Effector memory CD4-positive, alpha-beta T cell (primary cell): ENCODE measurements at places on chromosomes 6 and 20.

DNA sequence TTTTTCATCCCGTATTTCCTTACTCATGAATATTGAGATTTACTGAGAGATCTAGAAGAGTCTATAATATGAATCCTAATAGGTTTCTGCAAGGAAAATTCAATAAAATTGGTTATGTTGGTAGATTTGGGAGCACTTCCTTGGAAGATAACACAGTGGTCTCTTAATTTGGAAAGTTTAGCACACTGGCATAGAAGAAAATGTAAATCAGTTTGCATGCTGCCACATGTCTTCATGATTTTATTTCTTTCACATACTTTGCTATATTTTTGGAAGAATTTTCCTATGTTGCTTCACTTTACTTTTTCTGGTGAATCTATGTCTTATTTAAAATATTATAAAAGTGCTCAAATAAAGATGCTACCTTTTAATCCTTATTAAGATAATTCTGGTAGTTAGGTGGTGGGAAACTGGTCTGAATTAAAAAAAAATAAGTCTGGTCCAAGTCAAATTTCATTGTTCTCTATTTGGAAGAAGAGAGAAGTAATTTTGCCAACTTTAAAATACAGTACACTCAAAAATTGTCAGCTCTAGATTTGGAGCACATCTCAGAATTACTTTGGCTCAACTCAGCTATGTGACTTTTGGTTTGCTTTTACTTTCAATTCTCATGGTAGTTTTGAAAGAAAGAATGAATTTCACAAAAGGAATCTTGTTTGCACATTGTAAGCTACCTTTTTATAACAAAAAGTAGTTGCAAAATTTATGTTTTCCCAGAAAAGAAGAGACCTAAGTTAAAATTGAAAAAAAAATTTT lies 197.3 kb downstream of the CENPW start:
- DNase-seq: no peak

DNA sequence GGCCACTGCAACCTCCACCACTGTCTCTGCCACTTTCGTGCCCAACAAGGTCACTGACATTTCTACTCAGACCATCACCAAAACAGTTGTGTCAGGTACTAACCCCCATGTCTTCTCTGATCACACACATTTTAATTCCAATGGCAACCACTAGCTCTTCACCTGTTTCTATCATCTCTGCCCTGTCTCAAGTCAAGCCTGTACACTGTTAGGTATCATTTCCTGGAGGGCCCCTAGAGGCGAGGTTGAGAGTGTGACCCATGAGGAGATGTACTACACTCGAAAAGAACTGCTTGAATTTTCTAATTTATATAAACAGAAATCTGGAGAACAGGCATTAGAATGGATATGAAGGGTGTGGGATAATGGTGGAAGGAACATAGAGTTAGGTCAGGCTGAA lies 17.4 kb upstream of the MUC21 start:
- DNase-seq: no peak

DNA sequence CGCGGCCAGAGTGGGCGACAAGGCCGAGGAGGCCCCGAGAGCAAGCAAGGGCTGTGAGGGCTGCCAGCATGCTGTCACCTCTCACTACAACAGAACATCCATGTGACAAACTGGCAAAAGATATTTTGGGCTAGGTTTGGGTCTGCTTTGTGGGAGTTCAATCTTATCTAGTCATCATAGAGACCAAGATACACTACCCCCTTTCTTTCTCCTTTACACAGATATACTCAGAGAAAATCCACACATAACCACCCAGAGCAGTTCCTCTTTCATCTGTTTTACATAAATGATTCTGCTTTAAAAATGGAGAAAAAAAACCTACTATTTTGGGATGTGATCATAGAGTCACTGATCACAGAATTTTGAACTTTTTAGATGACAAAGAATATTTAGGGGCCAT lies 16.8 kb downstream of the SOX4 start:
- no peak for DNase-seq

GRCh38 chr20:5835871-5836270 lies 85.7 kb downstream of the SHLD1 start:
- DNase-seq: no peak

DNA sequence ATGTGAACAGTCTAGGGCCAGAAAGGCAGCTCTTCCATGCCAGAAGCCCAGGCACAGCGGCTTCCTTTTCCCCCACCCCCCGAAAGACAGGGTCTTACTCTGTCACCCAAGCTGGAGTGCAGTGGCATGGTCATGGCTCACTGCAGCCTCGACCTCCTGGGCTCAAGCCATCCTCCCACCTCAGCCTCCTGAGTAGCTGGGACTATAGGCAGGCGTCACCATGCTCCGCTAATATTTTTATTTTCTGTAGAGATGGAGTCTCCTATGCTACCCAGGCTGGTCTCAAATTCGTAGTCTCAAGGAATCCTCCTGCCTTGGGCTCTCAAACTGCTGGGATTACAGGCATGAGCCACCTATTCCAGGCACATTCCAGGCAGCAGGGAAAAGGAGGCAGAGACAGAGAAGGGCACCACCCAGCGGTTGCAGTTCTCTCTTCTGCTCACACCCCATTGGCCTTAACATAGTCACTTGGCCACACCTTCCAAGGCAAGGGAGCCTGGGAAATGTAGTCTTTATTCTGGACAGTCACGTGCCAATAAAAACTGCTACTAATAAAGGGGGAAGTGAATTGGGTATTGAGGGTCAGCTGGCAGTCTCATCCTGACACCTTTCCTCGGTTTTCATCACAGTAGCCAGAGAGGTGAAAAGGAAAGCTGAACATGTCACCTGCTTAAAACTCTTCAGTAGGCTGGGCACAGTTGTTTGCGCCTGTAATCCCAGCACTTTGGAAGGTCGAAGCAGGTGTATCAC lies 205.9 kb downstream of the ZMYND8 start:
- no peak for DNase-seq

DNA sequence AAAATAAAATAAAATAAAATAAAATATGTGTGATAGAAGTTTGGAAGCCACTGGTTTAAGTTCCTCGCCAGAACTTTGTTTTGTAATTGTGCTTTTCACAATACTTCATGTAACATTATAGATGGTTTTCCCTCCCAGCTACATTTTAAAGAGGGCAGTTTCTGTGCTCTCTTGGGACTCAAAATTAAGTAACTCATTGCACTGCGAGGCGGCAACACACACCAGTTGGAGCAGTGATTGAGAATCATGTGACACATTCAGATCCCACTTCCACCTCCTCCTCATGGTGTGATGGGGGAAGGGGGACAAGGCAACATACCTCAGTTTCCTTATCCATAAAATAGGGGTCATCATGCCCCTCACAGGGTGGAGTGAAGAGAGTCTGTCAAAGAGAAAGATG lies 7.5 kb downstream of the C2 start:
- no peak for DNase-seq

- DNase-seq: no peak
Observed at GRCh38 chr6:165599596-165600487, 63.2 kb downstream of the PDE10A start.

GRCh38 chr20:24450624-24451376 lies 18.6 kb upstream of the SYNDIG1 start:
- no peak for DNase-seq

DNA sequence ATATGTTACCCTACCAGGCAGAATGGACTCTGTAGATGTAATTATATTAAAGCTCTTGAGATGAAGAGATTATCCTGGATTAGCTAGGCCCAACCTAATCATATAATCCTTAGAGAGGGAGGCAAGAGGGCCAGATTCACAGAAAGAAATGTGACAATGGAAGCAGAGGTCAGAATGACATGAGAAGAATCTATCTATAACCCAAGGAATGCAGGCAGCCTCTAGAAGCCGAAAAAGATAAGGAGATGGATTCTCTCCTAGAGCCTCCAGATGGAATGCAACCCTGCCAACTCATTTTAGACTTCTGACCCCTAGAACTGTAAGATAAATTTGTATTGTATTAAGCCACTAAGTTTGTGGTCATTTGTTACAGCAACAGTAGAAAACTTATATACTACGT lies 12.3 kb downstream of the PXT1 start:
- no peak for DNase-seq

DNA sequence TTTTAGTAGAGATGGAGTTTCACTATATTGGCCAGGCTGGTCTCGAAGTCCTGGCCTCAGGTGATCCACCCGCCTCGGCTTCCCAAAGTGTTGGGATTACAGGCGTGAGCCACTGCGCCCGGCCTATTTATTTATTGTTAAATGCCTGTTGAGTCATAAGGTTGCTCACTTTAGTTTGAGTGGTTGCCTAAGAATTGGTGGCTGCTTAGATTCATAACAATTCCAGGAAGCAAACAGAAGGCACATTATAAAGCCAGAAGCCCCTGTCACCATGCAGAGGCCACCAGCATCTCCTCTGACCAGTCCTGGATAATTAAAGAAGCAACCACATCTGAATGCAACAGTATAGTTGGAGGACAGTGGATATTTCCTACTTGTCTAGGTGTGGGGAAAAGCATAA lies 24.0 kb upstream of the ARMH2 start:
- no peak for DNase-seq

DNA sequence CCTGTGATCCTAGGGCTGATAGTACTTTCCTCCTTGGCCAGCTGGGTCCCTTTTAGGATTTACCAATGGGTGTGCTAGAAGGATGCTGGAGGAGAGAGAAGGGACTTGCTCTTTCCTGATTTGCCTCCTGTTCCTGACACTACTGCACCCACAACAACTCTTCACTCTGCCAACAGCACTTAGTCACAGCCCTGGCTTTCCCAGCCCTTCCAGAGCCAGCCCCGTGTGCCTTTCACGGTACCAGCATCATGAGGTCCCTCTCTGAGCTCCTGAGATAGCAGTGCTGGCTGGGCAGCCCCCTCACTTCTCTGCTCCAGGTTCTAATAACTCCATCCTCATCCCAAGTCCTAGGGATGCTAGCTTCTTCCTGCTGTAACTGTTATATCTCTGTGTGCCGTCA lies 80.9 kb downstream of the DNAH8 start:
- DNase-seq: no peak

- DNase-seq: no peak
Observed at GRCh38 chr6:137181891-137182653, 8.6 kb upstream of the IL22RA2 start.

DNA sequence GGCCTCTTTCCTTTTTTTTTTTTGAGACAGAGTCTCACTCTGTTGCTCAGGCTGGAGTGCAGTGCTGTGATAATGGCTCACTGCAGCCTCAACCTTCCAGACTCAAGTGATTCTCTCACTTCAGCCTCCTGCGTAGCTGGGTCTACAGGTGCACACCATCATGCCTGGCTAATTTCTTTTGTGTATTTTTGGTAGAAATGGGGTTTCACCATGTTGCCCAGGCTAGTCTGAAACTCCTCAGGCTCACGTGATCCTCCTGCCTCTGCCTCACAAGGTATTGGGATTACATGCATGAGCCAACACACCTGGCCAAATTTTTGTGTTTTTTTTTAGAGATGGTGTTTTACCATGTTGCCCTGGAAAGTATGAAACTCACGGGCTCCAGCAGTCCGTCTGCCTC lies 29.3 kb downstream of the SRC start:
- no peak for DNase-seq

DNA sequence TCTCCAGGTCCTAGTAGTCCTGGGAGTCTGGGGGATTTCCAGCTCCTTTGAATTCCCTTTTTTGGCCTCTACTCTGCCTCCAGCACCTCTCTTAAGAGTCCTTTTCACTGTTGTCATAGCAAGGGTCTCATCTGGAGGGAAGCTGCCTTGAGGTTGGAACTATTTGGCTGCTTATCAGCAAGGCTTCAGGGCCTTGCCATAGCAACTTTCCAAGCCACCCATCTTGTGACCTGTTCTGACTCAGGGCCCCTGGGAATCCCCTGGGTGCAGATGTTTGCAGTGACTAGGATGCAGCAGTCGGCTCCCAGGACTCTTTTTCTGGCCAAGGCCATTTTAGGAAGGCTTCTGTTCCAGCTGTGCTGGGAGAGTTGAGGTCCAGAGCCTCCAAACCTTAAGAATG lies 12.4 kb downstream of the PKIG start:
- no peak for DNase-seq

DNA sequence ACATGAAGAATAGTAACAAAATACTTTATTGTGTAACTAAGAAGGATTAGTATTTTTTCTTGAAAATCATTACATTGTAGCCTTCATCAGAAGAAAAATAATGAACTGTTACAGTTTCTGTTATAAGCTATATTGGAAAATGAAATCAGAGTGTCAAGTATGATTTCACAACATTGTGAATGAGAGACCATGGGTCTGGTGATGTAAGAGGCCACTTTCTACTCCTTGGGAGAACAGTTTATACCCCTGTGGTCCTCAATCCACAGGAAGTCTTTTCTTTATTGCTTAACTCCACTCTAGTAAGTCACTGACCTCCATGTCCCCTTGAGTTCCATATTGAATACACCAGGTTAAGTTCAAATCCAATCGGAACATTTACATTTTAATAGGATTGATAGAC lies 218.7 kb upstream of the FERMT1 start:
- no peak for DNase-seq

DNA sequence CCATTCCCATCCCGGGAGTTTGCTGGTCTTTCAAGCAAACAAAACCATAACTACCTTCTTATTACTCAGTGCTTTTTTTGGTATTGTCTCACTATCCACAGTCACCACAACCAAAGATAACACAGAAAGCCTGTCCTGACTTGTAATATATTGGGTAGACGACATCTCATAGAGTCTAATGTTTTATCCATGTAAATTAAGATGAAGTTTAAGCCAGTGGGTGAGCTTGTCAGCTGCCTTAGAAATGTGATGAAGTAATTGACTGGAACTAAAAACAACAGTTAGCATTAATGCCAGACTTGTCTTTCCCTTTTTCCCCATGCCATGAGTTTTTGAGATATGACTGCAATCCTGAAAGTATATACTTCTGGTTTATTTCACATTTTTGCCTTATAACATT lies 282.7 kb upstream of the PRDM1 start:
- DNase-seq: no peak

GRCh38 chr6:136701045-136701444 lies 91.2 kb downstream of the MAP3K5 start:
- DNase-seq: no peak

DNA sequence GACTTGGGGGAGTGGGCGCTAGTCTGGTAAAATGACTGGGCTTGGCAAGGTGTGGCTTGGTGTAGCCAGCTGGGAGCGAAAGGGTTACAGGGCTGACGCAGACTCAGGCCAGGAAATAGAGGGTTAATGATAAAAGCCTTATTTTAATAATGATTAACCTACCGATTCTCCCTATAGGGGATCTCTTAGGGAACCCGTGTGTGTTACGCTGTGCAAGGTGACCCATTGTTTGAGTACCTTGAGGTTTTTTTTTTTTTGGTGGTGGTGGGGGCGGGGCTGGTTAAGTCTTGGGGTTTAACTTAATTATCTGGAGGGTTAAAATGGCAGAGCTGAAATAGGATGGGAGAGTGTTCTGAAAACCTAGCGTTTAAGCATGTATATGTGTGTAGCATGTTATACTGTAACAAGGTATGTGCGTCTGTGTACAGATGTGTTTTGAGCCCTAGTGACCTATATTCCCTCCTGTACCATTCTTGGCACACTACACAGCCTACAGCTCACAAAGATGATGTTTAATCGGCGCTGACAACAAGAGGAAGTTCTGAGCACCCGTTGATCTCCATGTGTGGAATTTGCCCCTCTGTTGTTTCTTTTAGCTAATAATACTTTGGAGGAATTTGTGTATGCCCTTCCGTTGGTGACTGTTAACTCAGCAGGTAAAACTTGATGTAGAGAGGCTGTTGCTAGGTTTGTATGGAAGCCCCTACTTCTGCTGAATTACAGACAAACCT lies 1.3 kb downstream of the CARMIL1 start:
- DNase-seq: no peak

GRCh38 chr20:37407019-37407566 lies 61.2 kb downstream of the SRC start:
- DNase-seq: no peak
